ENCODE measurements at places on chromosomes 7 and 10.
A peak's percentile ranks its signal among the peaks of the same experiment; 100 is the strongest.

GRCh38 chr10:97134110-97134509 lies 51.6 kb downstream of the SLIT1 start:
- no peak for DNase-seq

GRCh38 chr10:3169271-3169670 lies 3.3 kb downstream of the PITRM1 start:
- DNase-seq, result no peak

GRCh38 chr7:105450177-105450861 lies 61.6 kb upstream of the SRPK2 start:
- no peak for DNase-seq

DNA sequence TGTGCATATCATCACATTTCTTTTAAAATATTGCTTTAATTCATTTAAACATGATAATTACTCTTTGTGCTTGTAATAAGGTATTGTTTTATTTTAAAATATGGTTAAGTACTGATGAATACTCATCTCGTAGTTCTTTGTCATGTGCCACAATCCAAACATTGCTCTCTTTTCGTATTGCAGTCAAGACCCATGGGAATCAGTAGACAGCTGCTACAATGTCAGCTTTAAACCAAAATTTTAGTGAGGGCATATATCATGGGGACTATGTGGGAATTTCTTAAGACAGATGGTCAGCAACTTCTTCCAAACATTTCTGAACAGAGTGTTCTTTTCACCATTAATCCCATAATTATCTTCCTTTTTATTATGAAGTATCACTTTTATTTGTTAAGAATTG lies 77.2 kb upstream of the FZD1 start:
- DNase-seq, result no peak

- DNase-seq, result peak; percentile 60
Observed at GRCh38 chr10:114767101-114767985, 54.2 kb upstream of the FHIP2A start.

GRCh38 chr7:91579837-91580236 lies 300.7 kb downstream of the MTERF1 start:
- no peak for DNase-seq

All from NCI-H526 (cell line).